ENCODE measurements at places on chromosomes 3 and 15.
A peak's percentile ranks its signal among the peaks of the same experiment; 100 is the strongest.

- DNase-seq = no peak
These were observed 475 bp downstream of the SPSB4 start for GRCh38 chr3:141051443-141052200.

DNA sequence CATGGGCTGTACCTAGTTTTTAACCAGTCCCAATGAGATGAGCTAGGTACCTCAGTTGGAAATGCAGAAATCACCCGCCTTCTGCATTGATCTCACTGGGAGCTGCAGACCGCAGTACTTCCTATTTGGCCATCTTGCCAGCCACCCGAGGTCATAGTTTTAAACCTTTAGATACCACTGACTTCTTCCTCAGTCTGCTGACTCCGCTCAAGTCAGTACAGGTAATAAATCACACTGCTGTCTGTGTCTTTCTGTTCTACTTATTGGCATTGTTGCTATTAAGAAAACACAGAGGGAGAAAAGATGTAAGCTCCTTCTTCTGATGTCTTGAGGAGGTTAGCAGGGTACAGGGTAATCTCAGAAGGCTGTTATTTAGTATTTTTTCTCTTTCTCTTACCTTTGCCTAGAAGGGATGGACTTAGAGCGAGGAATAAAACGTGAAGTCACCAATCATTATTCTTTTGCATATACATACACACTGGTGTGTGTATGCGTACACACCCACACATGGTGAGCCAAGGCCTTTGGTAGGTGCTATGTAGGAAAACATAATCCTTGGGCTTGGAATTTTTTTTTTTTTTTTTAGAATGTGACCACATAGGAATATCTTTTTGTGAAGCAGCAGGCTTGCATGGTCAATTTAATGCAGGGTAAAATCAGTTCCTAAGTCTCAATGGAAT is 197.2 kb downstream of the EDEM1 start:
- DNase-seq = no peak

DNA sequence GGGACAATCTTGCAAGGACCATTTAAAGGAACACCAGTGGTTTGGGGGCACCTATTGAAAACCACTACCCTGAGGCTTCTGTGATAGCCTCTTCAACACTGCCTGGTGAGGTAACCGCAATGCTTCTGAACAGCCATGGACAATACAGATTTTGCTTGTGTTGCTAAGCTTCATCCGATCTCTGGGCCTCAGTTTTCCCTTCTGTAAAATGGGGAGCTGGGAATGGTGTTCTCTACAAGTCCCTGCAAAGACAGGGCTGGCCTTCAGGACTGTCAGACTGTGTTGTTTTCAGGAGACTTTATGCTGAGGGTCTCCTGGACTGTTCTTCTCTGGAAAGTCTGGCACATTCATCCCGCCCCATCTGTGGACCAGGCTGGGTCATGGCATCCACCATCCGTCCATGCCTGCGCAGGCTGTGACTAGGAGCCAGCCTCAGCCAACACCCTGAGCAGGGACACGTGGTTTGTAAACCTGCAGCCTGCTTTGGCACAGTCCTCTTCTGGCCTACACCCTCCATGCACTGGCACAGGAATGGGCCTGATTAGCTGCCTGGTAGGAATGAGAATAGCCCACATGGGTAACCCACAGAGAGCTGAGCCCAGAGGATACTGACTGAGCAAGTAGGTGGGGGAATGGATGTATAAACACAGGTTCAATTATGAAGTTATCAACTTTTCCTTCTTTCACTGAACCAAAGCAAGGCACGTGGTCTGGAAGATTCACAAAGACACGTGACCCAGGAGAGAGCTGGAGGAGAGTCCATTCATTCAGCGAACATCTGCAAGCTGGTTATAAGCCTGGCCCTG is 55.3 kb downstream of the ROPN1B start:
- no peak for DNase-seq

DNA sequence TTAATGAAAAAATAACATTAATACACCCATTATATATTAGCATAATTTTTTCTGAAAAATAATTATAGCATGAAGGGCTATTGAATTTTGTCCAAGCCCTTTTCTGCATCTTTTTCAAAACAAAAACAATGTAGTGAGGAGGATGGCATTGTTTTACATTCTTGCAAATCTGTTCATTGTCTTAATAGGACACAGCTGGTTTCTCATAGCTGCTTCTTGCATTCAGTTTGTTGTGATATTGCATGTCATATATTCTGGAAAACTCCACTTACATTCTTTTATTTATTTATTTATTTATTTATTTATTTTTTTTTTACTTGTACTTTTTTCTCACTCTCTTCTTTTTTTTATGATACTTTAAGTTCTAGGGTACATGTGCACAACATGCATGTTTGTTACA is 107.4 kb downstream of the NR1D2 start:
- DNase-seq = no peak

DNA sequence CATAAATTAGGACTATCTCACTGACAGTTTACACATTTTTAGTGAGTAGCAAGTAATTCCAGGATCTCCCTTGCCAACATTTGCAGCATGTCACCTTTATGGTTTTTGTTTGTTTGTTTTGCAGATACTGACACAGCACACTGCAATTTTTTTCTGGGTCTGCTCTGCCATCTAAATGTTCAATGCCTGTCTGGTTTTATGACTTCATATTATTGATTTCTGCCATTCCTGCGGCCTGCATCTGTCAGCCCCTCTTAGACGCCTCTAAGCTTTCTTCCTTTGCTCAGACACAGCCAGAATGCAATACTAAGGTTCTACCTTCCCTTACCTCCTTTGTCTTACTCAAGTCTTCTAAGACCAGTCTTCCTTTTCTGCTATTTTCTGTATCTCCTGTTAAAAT is 321.2 kb upstream of the AZI2 start:
- no peak for DNase-seq

- no peak for DNase-seq
These were observed 312.5 kb downstream of the TIGIT start for GRCh38 chr3:114606336-114606735.

DNA sequence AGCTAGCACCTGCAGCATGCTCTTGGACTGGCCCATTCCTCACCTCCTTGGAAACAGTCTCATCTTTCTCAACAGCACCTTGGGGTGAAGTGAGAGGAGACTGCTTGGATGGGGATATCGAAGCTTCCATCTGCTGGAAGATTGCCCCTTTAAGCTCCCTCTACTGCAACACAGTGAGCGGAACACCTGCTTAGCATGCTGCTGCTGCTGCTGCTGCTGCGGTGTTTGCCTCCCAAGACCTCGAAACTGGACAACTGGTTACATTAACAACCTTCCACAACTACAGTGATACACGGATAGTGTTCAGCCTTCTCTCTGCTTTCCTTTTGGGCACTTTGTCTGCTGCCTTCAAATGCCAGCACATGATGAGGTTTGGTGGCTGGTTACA is 253.9 kb upstream of the LYSMD4 start:
- no peak for DNase-seq

- DNase-seq = no peak
These were observed 47.4 kb downstream of the TJP1 start for GRCh38 chr15:29774900-29775299.

GRCh38 chr15:40458495-40459371 is 12.1 kb upstream of the CHST14 start:
- no peak for DNase-seq

GRCh38 chr3:12579905-12580304 is 23.0 kb downstream of the MKRN2 start:
- DNase-seq = no peak

DNA sequence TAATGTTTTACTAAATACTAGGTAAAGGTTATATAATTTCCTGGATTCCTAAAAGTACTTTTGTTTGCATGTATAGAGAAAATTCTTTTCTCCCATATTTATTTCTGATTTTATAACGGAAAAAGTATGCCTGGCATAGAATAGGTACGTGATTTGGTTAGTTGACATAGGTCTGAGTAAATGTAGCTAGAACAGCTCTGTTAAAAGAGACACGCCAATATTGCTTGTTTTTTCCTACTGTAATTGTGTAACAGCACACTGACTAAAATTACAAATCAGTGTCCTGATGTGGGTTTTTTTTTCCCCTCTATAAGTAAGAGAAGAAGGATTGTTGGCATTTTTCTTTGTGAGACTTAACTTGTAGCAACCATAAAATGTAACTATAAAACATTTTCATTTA is 26.7 kb downstream of the KLHL24 start:
- no peak for DNase-seq

- DNase-seq = no peak
These were observed 73.0 kb upstream of the ETV5 start for GRCh38 chr3:186181901-186182300.

DNA sequence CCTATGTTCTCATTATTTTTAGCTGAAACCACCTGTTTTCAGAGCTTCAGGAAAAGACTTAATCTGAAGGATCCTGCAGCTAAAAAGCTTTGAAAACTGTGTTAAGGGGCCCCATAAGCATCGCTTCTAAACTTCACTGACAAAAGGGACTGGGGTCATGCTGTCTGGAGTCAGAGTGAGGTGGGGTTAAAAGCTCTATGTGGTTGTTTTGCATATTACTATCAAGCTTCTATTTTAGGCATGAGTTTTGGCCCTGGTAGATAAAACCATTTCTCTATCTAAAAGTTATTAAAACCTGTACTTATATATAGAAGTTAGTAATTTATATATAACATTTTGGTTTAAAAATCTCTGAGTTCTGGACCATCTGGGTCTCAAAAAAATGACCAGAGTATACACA is 45.5 kb downstream of the GPR160 start:
- DNase-seq = no peak

- peak; percentile 42 for DNase-seq
These were observed 40.7 kb downstream of the LDHAL6B start for GRCh38 chr15:59247364-59247763.

DNA sequence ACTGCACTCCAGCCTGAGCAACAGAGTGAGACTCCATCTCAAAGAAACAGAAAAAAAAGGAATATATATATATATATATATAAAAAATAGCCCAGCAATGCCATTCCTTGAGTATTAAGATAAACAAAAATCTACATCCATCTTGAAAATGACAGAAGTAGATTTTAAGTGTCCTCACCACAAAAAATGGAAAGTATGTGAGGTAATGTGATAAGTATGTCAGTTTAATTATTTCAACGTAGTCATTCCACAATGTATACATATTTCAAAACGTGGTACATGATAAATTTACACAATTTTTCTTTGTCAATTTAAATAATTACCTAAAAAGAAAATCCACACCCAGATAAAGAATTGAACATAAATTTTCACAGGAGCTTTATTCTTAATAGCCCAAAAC is 54.9 kb downstream of the HCN4 start:
- DNase-seq = no peak

GRCh38 chr15:52163321-52164190 is 27.6 kb downstream of the GNB5 start:
- DNase-seq = no peak

GRCh38 chr3:128466840-128467541 is at the start of gene DNAJB8:
TSS of gene DNAJB8 (minus strand) at chr3:128466890. CDS start at chr3:128463245, 3,645 bp downstream.
- DNase-seq = peak; percentile 37

DNA sequence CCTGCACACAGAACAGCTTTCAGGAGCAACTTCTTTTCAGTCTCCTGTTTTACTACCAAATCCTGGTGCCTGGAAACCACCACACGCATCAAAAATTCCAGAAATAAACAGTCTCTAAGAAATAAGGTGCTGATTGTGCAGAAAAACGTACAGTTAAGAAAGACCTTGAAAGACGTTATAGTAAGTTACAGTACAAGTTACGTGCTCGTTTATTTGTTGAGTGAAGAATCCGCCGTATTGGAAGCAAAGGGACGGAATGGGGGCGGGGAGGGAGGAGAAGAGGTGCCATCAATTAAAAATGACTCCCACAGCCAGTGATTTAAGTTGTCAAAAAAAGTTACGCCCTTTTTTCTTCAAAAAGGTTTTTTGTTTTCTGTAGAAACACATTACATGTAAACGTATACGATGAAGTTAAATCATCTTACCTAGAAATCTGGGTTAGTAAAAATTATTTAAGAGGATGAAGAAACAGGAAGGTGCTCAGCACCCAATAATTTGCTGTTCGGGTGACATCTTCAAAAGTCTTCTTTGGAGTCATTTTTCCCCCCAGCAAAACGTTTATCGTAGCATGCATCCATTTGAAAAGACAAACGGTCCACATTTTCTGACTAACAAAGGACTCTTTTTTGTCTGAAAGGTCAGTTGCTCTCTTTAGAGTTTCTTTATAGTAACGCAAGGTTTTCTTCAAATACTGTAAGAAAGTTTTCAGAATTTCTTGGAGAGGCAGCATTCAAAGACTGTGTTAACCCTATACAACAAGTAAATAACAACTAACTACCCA is 782 bp upstream of the UACA start:
- no peak for DNase-seq

GRCh38 chr15:78895471-78895870 is 22.8 kb downstream of the MORF4L1 start:
- no peak for DNase-seq

- no peak for DNase-seq
These were observed 22.5 kb downstream of the MAP2K5 start for GRCh38 chr15:67564968-67565345.

- no peak for DNase-seq
These were observed 194.7 kb downstream of the SV2B start for GRCh38 chr15:91294795-91295194.

- no peak for DNase-seq
These were observed 50.3 kb upstream of the SLC6A6 start for GRCh38 chr3:14352002-14352627.

DNA sequence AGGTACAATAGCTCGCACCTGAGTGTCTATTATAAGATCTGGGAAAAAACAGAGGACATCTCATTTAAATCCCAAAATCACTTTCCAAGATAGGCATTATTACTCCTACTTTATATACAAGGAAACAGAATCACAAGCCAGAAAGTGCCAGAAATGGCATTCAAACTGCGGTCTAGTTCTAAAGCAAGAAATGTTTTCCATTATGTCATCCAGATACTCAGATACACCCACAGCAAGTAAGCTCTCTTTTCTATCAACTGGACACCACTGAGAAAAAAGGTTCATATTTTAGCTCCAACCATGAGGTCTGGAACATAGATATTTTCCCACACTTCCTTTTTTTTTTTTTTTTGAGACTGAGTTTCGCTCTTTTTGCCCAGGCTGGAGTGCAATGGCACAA is 8.1 kb downstream of the SLC33A1 start:
- DNase-seq = no peak

DNA sequence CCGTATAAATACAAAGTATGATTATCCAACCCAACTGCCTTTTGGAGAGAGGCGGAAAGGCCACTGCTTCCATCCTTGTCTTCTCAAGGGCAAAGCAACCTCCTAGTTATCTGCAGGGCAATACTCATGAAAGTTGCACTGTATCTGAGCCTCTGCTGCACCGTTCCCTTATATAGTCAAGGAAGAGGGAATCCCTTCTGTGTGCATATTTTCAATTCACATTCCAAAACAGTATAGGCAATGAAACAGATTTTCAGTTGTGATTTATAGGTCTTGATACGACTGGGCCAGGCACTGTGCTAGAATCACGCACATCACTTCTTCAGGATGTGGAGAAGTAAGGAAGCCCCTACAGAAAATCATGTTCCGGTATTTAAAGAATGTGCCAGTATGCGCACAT is 455.7 kb downstream of the FOXP1 start:
- DNase-seq = no peak
